ENCODE measurements at places on chromosomes 7 and 10.

DNA sequence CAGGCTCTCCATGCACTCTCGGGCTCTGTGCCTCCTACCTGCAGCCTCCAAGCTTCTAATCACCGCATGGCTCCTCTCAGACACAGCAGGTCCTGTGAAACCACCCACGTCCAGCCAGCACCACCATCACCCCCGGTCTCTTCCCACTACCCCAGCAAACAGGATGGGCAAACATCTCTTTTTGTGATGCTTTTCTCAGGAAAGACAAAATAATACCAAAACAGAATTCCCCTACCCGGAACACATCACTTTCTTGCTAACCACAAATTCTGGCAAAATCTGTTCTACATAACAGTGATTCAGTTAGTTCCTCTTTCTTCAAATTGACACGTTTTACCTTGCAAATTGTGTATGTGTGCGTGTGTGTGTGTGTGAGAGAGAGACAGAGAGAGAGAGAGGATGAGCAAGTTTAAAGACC is 6.5 kb downstream of the SNX8 start:
- DNase-seq = no peak

DNA sequence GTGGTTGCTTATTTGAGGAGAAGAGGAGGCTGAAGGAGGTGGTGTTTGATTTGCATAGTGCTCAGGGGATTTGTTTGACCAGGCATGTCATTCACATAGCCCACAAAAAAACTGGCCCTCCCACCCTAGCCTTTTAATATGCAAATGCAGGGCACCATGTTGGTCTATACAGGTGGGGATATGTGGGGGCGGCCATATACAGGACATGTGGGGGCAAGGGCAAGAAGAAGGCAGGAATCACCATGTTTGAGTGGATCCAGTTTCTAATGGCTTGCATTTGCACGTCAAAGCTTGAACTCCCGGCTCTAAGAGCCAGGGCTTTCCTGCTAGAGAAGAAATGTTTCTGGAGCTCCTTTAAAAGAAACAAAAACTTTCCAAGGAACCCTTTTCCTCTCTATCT is 541.0 kb downstream of the ZWINT start:
- DNase-seq = no peak

DNA sequence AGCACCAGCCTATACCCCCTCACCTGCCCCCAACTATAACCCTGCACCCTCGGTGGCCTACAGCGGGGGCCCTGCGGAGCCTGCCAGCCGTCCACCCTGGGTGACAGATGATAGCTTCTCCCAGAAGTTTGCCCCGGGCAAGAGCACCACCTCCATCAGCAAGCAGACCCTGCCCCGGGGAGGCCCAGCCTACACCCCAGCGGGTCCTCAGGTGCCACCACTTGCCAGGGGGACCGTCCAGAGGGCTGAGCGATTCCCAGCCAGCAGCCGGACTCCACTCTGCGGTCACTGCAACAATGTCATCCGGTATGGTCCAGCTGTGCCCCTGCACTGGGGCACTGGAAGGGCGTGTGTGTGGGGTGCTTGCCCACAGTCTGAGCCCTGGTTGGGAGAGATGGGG is 40.0 kb upstream of the BMPR1A start:
- no peak for DNase-seq

- peak; percentile 76 for DNase-seq
These were observed 8.2 kb upstream of the STARD3NL start for GRCh38 chr7:38169847-38170246.

DNA sequence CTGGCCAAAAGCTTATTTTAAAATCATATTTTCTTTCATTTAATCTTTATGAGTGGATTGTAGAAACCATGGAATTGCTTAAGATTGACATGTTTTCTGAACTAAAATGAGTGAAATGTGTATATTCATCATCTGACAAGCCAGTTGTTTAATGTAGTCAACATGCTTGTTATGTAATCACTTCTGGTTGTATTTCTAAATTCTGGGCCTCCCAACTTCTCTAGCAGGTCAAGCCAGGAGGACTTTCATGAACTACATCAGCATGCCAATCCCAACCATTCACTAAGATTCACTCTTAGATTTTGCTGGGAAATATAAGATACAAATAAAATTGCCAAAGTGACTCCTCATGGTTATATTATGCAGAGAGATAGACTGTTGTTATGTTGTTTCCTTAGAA is 21.1 kb upstream of the MAP3K8 start:
- DNase-seq = no peak

DNA sequence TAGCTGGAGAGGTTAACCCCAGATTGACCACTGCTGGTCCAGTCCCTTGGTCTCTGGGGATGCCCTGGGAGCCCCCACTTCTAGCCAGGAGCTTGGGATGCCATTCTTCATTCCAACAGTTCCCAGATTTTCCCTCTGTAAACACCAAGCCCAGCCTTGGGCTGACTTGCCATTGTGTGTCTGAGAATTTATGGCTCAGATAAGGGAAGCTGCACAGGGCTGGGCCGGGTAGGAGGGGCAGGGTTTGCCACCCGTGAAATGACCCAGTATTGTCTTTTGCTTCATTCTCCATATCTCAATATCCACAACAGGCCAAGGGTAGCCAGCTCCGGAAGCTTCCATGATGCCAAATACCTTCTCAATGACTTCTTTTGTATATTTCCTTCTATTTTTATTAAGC is 32.1 kb downstream of the AFAP1L2 start:
- DNase-seq = no peak
